SIG-M5 (cell line): ENCODE measurements at places on chromosomes 7 and 10.

DNA sequence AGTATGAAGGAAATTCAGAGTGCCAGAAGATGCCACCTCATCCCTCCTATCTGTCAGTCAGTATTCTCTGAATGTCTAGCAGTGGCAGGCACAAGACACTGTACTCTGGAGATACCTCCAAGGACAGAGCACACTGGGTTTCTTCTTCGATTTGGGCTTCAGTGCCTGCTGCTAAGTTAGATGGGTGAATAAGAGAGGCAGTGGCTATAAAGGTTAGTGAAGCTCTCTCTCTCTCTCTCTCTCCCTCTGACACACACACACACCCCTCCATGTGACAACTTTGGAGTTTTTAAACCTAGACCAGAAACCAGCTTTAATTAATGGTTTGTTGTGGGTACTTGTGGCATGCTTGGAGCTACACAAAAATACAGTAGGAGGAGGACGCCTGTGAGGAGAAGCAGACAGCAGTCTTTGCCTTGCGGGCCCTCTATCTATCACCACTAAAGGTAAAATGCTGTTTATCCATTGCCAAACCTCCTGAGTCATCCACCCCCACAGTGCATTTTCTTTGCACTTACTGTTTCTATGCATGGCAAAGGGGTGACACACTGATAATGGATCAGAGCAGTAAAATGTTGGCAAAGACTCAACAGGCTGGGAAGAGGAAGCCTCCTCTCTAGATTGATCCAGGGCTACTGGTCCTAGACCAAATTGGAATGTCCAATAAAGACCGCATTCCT, 102.5 kb downstream of the TRIL start:
- DNase-seq = no peak

DNA sequence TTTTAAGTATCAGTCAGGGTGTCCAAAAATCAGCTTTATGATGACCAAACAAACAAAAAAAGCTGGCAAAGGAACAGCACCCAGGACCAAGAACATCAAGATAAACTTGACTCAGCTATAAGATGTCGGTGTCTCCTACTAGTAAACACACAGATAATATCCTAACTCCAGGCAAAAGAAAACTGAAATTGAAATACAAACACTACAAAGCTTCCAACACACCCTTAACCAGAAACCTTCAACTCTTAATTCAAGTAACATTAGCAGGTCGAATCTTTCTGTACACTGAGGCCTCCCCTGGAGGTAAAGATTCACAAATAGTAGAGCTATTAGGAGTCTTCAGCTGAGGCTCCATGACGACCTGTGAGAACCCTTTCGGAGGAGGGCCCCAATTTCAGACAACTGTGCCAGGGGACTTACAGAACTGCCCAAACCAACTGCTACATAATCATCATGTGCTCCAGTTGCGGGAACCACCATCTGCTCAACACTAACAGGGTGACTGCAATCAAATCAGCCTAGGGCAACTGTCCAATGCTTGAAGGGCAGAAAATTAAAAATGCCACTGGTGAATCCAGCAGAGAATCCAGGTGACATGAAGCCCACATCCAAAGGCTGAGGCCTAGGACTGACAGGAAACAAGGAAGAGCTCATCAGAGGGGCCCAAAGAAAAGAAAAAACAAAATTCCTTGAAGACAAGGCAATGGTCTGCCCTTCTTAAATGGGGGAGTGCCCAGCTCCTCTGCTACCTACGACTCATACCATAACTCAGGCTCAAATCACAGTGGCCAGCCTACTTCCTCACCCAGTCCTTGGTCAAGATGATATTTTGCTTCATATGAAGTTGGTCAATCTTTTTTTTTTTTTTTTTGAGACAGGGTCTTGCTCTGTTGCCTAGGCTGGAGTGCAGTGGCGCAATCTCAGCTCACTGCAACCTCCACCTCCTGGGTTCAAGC, 20.0 kb downstream of the XPNPEP1 start:
- DNase-seq = no peak

- DNase-seq = no peak
Observed at GRCh38 chr7:158285383-158285770, 302.2 kb downstream of the PTPRN2 start.

GRCh38 chr10:61621605-61622051, 41.1 kb upstream of the CABCOCO1 start:
- no peak for DNase-seq

DNA sequence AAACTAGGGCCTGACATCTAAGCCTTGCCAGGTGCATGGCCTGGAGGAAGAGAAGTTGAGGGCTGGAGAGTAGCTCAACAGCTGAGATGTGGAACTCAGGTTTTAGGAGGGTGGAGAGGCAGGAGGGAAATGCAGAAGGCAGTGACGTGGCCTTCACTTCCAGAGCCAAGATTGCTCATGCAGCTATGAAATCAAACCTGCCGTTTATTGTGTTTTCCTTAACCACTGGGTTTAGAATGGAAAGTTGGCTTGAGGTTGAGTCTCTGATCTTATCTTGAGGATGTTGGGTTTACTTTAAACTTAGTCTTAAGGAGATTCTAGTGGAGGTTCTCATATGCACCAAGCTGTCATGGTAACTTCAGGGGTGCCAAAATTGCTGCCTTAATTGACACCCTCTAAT, 178.6 kb downstream of the SORCS3 start:
- no peak for DNase-seq

- no peak for DNase-seq
Observed at GRCh38 chr7:24728503-24729364, 28.5 kb downstream of the GSDME start.

DNA sequence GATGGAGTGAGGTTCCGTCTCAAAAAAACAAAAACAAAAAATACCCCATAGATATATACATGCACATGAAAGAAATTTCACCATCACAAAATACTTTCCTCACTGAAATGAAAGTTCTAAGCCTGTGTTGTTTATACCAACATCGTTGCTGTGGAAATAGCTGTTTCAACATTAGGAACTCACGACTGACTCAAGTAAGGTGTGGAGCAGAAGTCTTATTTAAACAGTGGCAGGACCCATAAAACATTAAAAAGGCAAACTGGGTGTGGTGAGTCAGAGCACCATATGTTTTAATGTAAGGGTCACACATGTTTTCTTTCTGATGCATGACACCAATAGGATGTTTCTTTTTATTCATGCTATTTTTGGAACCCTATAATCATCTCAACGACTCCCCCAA, 48.3 kb downstream of the BAIAP2L1 start:
- no peak for DNase-seq

DNA sequence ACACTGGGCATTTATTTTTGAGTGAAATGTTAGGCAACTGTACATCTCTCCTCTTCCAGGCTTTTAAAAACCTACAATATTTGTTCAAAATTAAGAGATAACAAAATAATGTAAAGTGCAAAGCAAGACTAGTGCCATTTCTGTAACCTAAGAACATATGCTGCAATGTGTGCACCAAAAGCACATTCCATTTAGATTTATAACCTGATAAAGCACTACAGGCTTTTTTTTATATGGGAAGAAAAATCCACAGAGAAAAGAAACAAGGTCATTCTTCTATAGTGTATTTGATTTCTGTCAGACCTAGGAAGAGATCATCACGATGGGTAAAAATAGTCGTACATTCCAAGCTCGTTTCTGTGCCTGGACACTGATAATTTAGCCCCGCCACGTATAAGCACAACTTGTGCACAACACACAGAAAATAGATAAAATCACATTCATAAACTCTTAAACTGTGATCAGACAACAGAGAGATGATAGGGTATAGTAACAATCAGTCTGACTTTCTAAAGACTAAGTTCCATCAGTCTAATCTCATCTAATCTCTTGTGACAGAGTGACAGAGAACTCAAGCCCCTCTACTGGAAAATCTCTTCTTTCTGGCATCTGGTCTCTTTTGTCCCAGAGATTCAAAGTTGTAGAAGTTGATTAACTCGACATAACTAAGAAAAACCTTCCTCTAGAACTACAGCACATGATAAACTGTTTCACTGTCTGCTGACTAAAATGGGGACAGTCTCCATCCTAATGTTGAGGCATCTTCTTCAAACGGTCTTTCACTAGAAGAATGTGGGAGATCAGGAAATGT, 6.7 kb downstream of the LAMB1 start:
- no peak for DNase-seq

- no peak for DNase-seq
Observed at GRCh38 chr7:100444311-100445278, 8.3 kb upstream of the PPP1R35 start.

DNA sequence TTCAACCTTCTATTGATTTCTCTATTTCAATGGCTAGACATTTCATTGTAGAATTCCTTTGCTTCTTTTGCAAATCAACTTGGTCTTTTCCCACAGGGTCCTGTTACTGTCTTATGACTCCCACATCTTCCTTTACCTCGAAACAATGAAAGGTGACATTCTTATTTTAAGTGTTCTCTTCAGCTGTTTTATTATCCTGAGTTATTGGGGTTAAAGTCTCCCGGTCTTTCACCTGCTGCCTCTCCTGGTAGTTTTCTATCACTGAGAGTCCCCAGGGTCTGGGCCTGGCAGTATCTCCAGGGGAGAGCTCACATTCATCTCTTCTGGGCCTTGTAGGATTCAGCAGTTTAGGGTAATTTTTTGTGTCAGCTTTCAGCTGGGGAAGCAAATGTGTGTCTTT, 95.8 kb downstream of the HECW1 start:
- DNase-seq = no peak

GRCh38 chr7:91771921-91772815, 108.3 kb downstream of the MTERF1 start:
- no peak for DNase-seq

GRCh38 chr10:110355922-110356627, 51.4 kb upstream of the SMNDC1 start:
- no peak for DNase-seq

DNA sequence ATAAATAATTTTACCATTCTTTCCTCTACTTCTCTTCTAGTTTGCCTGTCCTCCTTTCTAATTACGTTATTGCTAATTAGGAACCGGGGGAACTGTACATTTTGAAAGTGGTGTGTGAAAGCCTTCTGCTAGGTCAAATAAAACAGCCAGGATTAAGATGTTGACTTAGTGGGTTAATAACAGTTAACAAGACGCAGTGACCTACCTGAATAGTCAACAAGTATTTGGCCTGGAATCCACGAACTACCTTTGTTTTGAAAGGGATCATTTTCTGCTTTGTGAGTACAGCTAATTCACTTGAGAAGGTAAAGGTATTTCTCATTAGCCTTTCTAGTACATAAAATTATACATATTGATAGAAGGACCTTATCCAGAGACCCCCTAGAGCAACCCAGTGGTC, 139.9 kb downstream of the COL28A1 start:
- DNase-seq = no peak

DNA sequence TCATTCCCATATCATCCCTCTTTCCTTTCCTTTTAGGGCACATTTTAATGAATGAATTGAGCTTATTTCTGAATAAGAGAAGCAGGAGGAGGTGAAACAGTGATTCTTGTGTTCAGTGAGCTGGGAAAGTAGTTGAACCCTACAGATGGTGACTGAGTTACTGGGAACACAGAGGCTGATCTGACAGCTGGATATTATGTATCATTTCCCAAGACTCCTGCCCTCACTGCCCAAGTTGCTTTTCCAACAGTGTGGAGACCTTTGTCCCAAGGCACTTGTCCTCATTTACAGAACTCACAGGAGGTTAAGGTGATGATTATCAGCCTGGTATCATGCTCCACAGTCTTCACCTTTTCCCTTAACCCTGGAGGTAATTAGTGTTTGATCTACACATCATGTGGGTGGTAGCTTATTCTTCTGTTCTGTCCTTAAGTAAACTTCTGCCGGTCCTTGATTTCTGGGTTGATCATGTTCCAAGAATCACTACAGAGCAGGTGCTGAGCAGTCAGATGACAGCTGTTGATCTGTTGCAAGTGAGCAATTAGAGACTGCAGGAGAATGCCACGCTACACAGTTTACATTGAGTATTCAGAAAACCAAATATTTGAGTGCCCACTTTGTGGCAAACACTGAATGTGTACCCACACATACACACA, 2.6 kb downstream of the PRLHR start:
- no peak for DNase-seq

GRCh38 chr7:43362652-43363034, 220.3 kb upstream of the STK17A start:
- DNase-seq = no peak

DNA sequence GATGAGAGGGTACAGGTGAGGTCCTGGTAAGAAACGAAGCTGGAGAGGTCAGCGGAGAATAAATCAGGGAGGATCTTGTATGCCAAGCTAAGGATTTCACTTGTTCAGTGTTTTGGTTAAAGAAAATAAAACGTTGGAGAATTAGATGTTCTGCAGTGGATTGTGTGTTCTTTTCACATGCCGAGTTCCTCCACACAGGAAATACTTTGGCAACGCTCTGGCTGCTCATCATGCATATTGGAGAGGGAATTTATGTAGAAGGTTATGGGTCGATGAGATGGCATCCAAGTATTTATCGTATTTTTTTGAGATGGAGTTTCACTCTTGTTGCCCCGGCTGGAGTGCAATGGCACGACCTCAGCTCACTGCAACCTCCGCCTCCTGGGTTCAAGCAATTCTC, 11.0 kb downstream of the RPS24 start:
- no peak for DNase-seq

- DNase-seq = no peak
Observed at GRCh38 chr7:157690833-157691585, 354.2 kb downstream of the DNAJB6 start.

DNA sequence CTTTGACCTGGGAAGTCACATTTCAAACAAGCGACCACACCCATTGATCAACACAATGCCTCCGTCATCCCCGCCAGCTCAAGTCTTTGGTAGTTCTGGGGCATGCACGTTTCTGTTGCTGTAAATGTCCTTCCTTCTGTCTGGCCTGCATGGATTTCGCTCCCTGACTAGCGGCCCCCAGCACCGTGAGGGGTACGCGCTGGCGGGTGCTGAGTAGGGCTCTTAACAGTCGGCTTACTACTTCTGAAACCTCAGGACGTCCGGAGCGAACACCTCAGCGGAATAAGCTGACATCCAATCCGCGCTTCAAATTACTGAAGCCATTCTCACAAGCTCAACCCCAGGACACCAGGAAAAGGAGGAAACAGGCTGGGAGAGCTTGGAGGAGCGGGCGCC, 505 bp downstream of the NUDCD3 start:
- no peak for DNase-seq

GRCh38 chr10:105258674-105259065, 617.6 kb downstream of the SORCS3 start:
- DNase-seq = no peak

GRCh38 chr10:75508239-75508813, 76.9 kb downstream of the LRMDA start:
- DNase-seq = no peak

GRCh38 chr7:100962537-100962936, 6.8 kb upstream of the MUC12 start:
- no peak for DNase-seq
